Suppressor macrophage treated with lipopolysaccharide for 1 hour (primary cell): ENCODE measurements at places on chromosomes 13 and 19.

- DNase-seq = no peak
Observed at GRCh38 chr13:33236021-33236420, 49.5 kb downstream of the STARD13 start.

DNA sequence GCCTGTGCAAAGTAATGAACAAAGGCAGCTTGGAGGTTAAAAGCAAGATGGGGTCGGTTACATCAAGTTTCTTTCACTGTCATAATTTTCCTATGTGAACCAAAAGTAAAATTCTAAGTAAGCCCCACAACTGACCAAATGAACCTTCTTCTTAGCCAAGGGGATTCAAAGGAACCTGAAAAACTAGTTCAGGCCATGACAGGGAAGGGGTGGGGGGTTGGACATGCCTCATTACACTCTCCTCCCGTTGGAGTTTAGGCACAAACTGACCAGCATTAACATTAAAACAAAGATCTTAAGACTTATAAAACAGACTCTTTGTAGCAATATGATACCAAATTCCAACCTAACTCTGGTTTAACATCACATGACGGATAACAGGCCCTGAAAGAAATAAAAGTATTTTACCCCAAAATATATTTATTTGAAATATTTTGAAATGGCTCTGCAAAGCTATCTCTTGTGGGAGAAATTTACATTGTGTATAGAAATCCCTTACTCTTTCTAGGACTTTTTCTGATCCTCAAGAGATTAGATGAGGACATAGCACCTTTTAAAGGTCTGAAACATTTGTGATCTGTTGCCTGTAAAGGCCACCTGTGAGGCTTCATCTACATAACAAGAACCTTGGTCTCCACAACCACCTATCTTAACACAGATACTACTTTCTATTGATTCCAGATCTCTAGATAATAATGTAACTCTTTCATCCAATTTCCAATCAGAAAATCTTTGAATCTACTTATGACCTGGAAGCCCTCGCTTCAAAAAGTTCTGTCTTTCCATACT, 1829.0 kb upstream of the MIR17HG start:
- DNase-seq = no peak

DNA sequence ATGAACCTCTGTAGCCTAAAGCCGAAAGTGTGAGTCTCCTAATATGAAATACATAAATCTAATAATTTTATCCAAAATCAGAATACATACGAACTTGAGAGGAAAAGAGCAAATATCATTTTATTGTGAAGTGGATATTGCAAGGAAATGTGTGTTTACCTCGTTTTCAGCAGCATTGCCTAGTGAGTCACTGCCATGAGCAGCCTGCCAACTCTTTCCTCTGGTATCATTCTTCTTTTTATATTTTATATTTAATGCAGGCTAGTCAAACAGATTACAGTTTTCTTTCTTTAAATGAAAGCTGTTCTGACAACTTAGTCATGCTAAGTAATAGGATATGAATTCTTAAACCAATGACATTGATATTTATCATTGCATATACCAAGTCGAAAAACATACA, 44.2 kb downstream of the EDNRB start:
- no peak for DNase-seq

GRCh38 chr13:44540761-44541434, 35.2 kb downstream of the TSC22D1 start:
- no peak for DNase-seq

- no peak for DNase-seq
Observed at GRCh38 chr13:22848539-22849052, 332.2 kb upstream of the SGCG start.

- no peak for DNase-seq
Observed at GRCh38 chr13:97285221-97285955, 63.3 kb downstream of the MBNL2 start.

GRCh38 chr13:74629985-74630384, 495.8 kb upstream of the KLF12 start:
- no peak for DNase-seq

- DNase-seq = no peak
Observed at GRCh38 chr13:97310809-97311436, 88.8 kb downstream of the MBNL2 start.

- DNase-seq = no peak
Observed at GRCh38 chr13:80591976-80592740, 251.2 kb upstream of the SPRY2 start.

GRCh38 chr13:46858776-46859175, 38.1 kb downstream of the HTR2A start:
- no peak for DNase-seq

- no peak for DNase-seq
Observed at GRCh38 chr13:99528547-99528946, 27.3 kb downstream of the TM9SF2 start.

- peak; percentile 48 for DNase-seq
Observed at GRCh38 chr13:109131698-109132257, 502.4 kb downstream of the MYO16 start.

DNA sequence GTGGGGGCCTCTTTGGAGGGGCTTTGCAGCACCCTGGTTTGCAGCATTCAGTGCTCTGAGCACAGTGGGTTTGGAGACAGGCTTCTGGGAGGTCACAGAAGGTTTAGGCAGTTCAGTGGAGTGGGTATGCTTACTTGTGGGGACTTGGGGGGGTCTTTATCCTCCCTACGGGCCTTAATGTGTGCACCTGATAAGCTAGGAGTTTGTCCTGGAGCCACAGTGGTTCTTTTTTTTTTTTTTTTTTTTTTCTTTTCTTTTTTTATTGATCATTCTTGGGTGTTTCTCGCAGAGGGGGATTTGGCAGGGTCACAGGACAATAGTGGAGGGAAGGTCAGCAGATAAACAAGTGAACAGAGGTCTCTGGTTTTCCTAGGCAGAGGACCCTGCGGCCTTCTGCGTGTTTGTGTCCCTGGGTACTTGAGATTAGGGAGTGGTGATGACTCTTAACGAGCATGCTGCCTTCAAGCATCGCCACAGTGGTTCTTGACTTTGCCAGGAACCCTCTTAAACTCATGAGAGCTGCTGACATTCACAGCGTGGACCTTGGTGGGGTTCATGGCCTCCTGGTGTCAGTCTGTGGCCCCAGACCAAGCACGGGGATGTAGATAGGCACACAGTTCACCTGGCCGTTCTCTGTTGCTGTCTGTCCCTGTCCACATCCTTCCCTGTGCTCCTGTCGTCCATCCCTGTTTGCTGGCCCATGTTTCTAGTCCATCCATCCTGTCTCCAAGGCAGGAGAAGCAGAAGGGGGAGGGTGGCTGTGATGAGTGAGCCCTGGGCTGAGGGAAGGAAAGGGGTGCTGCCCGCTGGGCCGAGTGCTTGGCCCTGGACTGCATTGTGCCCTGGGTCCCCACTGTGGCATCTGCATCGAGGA, 2.7 kb downstream of the EGLN2 start:
- DNase-seq = no peak

DNA sequence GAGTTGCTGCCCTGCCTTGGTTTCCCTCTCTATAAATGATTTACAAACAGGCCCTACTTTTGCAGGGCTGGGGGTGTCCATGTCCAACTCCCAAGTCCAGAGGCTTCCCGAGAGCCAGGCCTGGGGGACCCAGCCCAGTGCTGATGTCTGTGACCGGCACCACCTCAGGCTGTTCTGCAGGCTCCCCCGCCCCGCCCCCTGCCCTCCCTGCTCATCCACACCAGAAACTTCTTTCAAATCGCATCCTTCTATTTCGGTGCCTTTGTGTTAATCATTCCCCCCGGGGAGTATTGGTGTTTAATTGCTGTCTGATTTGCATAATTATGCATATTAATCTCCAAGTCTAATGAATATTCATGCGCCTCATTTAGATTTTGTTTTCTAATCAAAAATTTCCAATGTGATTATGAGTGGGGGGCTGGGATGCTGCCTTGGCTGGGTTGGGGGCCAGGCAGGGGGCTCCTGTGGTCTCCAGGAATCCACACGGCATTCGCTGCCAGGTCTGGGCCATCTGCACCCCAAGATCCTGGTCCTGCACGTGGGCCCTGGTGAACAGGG, 19.1 kb downstream of the TCF3 start:
- DNase-seq = no peak

GRCh38 chr13:69921156-69921555, 186.5 kb upstream of the ATXN8OS start:
- no peak for DNase-seq

DNA sequence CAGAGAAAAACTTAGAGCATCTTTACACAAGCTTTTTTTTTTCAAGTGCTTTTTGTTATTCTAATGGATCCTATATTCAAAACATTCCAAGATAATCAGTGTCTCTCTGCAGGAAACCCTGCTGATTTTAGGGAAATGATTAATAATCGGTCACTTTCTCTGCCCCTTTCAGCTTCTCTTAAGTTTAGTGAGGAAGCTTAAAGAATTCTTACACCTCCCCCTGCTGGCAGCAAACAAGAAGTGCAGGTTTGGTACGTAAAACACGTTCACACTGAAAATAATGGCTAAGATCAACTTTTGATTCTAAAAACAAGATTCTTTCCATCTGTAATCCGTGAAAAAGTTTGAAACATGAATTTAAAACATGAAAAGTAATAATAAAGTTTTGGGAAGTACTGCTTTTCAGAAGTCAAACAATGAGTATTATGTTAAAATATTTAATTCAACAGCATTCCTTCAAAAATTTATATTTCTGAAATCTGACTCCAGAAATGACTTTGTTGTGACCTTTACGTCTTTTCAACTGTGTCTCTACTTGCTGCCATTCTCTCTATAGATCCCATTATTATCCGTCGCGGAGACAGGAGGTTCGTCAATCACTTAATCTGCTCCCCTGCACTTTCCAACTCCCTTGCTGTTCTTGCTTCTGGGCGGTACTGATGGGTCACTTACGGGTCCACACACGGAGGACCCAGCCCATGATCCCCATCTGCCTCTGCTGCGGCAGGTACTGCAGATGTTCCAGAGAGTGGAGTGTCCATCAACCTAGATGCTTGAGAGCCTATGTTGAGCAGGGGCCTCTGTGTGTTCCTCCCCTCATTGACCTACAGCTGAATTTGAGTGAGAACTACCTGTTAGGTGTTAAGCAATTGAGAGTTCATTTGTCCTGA, 203.1 kb upstream of the EDNRB start:
- peak; percentile 90 for DNase-seq

DNA sequence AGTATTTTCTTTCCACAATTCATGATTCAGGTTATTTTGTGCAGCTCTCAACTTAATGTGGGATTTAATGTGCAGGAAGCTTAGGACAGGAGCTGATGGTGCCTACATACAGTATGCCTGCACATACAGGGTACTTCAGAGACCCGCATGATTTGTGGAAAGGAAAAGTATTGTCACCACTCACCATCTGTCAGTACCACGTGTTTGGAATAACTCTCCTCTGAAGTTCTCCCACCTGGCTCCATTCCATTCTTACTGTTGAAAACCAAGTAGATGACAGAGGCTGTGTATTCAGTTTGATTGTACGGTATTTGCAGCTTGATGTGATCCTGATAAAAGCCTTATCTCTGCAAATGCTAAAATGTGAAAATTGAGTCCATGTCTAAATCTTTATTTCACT, 85.7 kb downstream of the ZAR1L start:
- no peak for DNase-seq

- DNase-seq = no peak
Observed at GRCh38 chr13:45934283-45934682, 82.7 kb upstream of the SIAH3 start.

GRCh38 chr19:15315101-15315500, 17.2 kb downstream of the BRD4 start:
- no peak for DNase-seq

GRCh38 chr13:44364345-44365000, 9.2 kb upstream of the SERP2 start:
- no peak for DNase-seq

GRCh38 chr19:18893587-18894253, 2.2 kb downstream of the CERS1 start:
- no peak for DNase-seq

DNA sequence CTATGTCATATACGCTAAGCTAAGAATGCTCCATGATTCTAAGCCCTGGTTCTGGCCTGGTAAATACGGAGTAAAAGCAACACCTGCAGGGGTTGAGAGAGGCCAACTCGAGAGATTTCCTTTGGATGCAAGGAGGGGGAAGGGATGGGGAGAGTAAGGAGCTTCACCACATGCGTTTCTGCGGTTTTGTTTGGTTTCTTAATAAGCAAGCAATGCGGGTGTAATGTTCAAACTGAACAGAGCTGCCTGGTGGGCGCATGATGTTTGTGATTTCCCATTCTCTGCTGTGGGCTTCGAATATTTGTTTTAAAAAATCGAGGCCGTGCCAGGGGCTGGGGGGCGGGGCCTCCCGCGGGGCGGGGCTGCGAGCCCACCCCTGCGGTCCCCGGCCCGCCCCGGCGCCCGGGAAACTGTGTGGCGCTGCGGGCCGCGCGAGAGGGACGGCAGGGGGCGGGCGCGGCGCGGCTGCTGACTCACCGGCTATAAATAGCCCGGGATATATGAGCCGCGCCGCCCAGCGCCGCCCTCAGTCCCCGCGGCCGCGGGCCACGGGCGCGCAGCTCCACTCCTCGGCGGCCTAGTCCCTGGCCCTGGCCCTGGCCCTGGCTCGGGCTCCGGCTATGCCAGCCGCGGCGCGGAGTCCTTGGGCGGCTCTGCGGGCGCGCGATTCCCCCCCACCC, 5.1 kb downstream of the BBC3 start:
- peak; percentile 88 for DNase-seq

DNA sequence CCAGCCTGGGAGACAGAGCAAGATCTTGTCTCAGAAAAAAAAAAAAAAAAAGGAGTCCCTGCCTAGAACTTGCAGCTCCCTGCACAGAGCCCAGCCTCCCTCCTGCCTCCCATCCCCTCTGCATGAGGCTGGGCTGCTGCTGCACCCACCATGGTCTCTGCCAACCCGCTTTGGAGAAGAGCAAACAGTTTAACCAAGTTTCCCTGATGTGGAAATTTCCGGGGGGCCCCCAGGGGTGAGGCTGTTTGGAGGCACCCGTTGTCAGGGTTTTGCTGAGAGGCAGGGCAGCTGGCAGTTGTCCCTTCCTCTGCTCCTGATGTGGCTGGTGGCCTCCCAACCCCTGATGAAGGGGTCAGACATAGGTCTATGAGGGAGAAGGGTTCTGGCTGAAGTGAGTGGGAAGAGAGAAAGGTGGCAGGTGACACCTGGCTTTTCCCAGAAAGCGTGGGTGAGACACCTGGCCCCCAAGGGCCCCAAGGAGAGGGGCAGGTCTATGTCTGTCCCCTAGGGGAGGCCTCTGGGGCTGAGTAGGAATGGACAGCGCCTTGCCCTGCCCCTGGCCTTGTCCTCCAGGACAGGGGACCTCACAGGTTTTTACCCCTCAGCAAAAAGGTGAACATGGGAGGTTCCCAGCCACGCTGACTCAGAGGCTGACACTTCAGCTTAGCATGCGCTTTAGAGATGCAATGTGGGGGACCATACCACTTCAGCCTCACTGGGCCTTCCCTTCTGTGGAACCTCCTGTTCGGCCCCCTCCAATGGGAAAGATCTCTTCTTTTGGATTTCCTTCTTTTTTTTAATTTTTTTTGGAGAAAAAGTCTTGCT, 5.5 kb downstream of the LRP3 start:
- no peak for DNase-seq

DNA sequence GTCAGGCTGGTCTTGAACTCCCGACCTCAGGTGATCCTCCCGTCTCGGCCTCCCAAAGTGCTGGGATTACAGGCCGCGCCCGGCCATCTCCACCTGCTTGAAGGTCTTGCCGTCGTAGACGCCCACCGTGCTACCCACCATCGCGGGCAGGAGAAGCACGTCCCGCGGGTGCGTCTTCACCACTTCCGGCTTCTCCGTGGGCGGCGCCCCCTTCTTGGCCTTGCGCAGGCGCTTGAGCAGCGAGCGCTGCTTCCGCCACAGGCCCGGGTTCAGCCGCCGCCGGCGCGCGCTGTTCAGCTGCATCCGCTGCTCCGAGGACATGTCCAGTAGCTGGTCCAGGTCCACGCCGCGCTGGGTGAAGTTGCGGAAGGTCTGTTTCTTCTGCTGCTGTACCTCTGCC, 21.6 kb downstream of the EFNA2 start:
- DNase-seq = no peak

GRCh38 chr13:73254827-73255226, 196.0 kb downstream of the KLF5 start:
- DNase-seq = no peak
